ENCODE measurements at places on chromosomes 4 and X.

GRCh38 chr4:165512424-165512823 lies 133.6 kb downstream of the CPE start:
- no peak for DNase-seq

- no peak for DNase-seq
These were observed 386.6 kb downstream of the CENPC start for GRCh38 chr4:67158666-67159065.

DNA sequence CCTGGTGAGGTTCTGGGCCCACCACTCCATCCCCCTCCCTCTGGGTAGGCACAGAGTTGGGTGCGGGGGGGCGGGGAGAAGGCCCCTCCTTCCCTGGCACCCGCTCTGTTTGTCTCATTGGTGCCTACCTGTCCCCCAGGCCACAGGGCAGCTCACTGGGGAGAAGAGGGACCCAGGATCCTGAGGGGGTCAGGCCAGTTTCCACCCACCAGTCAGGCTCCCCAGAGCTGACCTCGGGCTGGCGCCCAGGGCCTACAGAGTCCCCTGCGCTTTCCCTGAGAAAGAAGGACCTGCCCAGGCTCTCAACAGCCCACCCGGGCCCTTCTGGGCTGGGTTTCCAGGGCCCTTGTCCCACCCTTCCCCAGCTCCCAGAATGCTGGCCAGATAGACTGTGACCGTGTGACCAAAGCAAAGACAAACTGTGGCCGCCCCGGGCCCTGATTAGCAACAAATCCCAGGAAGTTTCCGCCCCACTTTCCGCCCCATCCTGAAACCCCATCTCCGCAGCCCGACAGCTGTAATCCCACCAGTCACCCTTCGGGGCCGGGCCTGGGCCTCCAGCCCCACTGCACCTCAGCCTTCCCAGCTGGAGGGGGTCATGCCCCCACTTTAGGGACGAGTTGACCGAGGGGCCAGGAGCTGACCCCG lies 33.8 kb upstream of the FGFR3 start:
- DNase-seq: no peak

- no peak for DNase-seq
These were observed 187.5 kb upstream of the ANK2 start for GRCh38 chr4:112861691-112862674.

DNA sequence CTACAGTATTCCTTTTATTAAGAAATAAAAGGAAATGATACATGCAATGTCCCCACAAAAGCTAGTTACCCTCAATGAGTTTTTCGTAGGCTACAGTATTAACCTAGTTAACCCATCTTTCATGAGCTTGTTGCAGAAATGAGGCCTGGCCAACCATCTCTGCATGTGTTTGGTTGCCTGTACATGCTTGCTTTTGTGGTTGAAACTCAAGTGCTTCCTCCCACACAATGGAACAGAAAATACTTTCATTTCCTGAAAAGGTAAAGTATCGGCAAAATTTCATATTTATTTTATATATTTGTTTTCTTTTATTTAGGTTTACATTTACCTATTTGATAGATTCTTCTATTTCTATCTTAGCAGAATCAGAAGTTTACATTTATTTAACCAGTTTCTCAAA lies 214.6 kb upstream of the FAM241A start:
- DNase-seq: no peak

- no peak for DNase-seq
These were observed 19.1 kb downstream of the VSIG1 start for GRCh38 chrX:108064001-108064400.

- DNase-seq: no peak
These were observed 904 bp upstream of the WDR1 start for GRCh38 chr4:10117359-10118047.

- DNase-seq: no peak
These were observed 170.6 kb downstream of the KDR start for GRCh38 chr4:54954656-54955388.

DNA sequence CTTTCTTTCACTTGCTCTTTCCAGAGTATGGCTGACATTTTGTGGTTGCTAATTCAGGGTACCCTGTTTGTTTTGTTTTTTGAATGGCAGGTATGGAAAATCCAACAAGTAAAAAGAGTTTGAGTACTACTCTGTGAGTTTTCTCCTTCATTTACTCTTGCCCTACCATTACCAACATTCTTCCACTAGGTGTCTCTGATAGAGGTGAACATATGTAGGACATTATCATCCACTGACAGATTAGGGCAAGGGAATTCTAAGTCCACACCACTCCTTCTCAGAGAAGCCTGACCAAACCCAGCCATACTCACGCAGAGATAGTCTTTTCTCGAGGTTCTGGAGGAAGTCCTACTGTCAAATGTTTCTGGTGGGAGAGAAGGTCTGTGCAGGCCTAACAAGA lies 36.7 kb upstream of the HDAC8 start:
- no peak for DNase-seq

- DNase-seq: no peak
These were observed 16.9 kb downstream of the HELQ start for GRCh38 chr4:83438719-83439118.

- no peak for DNase-seq
These were observed 577.1 kb downstream of the GALNTL6 start for GRCh38 chr4:172390331-172390730.

GRCh38 chr4:48300004-48300403 lies 30.4 kb upstream of the TEC start:
- no peak for DNase-seq

- no peak for DNase-seq
These were observed 30.1 kb downstream of the PDHA2 start for GRCh38 chr4:95869961-95870500.

DNA sequence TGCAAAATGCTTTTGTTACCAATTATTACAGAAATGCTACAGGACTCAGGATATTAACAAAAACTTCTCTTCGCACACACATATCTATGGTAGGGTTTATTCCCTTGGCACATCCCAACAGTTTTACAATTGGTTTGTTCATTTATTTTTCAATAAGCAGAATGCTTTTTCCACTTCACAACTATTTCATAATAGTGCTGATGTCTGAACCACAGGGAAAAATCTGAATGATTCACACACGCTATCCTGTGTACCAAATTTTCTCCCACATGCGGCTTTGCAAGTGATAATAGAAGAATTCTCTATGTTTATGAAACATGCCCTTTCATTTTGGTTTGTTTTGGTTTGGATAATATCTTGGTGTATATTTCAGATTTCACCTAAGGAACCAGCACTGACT lies 725.7 kb upstream of the TENM3 start:
- DNase-seq: no peak

- DNase-seq: no peak
These were observed 30.6 kb downstream of the CLRN2 start for GRCh38 chr4:17545374-17546140.

DNA sequence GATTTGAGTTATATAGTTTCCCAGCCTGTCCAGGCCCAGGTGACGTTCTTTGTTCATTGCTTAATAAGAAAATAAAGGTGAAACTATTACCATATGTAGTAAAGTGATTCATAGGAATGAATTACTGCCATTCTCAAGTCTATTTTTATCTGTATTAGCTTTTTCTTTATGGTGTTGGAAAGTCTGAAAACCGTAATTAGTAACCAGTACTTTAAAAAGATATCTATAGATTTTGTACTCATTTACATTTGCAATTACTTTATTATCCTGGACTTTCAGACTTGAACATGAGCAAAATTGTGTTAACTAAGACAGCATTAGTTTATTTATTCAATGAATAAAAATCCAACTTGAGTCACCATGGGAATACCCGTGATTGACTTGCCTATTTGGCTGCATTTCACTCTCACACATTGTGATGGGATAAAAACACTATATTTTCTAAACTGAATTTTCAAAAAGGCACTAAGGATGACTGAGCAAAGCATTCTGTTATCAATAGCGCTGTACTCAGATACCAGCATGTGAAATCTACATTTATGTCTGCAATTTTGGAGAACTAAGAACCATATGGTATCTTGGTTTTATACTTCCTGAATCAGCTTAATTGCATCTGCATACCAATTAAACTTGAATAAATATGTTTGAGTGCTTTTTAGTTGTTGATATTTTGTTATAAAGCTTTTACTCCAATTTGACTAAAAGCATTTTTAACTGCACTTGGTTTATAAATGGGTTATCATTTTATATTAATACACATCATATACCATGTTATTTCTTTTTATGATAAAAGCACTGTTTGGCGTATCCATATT lies 154.6 kb downstream of the CCSER1 start:
- no peak for DNase-seq

GRCh38 chrX:57822818-57823217 lies 87.4 kb downstream of the ZXDA start:
- no peak for DNase-seq

GRCh38 chr4:139658185-139658584 lies 7.4 kb upstream of the MGST2 start:
- no peak for DNase-seq

DNA sequence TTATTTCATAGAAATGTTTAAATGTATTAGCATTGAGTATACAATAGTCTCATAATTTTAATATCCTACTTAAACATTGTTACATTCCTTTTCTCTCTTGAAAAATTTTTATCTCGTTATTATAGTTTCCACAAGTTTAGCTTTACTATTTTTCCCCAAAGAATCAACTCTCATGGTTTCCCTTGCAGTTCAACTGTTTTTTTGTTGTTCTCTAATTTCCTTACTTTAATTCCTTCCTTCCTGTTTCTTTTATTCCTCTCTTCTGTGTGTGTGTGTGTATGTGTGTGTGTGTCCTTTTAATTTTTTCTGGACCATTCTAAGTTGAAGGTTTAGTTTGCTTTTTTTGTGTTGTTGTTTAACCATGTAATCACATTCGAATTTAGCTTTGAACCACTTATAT lies 171.1 kb downstream of the GASK1B start:
- DNase-seq: no peak

GRCh38 chr4:38572793-38573192 lies 91.2 kb upstream of the KLF3 start:
- DNase-seq: no peak

DNA sequence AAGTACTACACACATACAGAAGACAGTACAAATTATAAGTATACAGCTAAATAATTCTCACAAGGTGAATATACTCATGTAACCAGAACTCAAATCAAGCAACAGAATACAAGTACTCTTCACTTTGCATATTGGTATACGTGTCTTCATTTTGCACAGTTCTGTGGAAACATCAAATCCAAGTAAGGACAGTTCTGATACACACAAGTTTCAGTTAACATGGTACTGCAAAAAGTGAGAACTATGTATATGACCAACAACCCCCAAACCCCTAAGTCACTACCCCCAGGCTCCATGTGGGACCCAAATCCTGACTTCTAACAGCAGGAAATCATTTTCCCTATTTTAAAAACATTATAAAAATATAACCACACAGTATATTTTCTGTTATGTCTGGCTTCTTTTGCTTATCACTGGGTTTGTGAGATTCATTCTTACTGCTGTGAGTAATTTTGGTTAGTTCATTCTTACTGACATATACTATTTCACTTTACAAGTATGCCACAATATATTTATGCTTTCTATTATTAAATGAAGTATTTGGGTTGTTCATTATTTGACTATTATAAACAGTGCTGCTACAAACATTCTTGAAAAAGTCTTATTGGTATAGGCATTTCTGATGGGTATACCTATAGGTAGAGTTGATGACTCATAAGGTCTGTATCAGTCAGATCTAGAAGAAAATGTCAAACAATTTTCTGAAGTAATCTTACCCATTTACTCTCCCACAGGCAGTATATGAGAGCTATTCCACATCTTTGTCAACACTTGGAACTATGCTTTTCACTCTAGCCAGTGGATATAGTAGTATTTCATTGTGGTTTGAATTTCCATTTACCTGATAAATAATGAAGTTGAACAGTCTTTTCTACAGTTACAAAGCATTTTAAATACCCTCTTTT lies 47.0 kb downstream of the SCLT1 start:
- no peak for DNase-seq

DNA sequence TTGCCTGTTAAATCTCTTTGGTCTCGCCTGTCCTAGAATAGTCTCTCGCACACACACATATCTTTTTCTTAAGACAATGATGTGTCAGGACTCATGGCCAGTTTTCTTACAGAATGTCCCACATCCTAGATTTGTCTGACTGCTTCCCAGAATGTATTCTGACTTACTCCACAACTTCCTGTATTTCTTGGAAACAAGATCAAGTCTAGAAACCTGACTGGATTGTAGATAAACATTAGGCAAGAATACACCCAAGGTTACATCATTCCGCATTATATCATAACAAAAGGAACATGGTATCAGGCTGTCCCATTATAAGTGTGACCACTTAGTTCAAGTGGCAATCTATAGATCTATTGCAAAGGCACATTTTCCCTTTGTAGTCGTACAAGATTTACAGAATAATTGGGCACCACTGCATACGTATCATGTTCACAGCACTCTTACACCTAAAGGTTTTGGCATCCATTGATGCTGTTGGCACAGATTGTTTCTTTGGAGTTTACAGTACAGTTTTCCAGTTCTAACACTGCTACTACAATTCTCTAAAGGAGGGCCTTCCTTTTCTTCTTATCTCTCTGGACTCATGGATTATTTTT lies 56.4 kb downstream of the FBXW7 start:
- no peak for DNase-seq

DNA sequence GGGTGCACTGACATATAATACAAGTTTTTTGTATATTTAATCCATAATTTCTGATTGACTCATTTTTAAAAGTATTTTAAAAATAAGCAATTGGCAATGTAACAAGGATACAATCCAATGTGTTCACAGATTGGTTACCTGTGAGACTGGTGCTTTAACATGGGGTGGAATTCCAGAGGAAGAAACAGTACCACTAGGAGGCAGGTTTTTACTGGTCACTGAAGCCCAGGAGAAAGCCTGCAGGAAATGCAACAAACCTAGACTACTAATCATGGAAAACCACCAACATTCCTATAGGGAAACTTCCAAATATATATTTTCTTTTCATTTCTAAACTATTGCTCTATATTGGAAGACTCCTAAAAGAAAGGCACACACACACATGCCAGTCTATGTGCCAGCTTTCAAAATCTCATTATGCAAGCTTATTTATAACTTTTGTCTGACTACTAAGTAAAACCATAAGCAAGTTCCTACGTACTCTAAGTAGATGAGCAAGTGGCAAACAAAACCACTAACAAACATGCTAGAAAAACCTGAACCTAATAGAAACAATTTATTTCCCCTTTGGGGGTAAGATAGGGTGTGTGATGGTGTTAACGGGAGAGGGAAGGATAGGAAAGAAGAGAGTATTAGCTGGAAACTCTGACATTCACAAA lies 19.2 kb downstream of the G3BP2 start:
- DNase-seq: no peak

- DNase-seq: no peak
These were observed 100.3 kb downstream of the PAPSS1 start for GRCh38 chr4:107619731-107620130.

- DNase-seq: no peak
These were observed 67.0 kb downstream of the RBM47 start for GRCh38 chr4:40562681-40563080.

- no peak for DNase-seq
These were observed 344.7 kb downstream of the PABPC4L start for GRCh38 chr4:133856731-133857355.

- no peak for DNase-seq
These were observed 84.0 kb upstream of the TBC1D9 start for GRCh38 chr4:140839888-140840790.

DNA sequence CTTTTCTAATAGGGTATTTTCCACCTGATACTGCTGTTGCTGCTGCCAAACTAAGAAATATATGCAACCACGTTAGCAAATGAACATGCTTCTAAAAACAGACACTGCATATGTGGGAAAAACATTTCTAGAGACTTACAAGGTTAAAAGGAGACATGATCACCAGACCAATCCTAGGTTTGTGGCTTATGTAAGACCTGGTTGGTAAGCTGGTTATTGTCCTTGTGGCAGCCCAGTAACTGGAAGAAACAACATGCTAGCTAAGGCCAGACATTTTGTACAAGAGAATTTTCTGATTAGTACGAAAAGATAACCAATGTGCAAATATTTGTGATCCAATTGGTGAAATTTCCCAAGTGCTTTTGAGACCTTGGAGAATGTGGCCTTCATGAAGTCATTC lies 112.0 kb downstream of the AFF2 start:
- no peak for DNase-seq

Data from stimulated activated CD4-positive, alpha-beta T cell treated with anti-CD3 and anti-CD28 coated beads, Interleukin-15, amount 100 ng/mL, for 1 hour (primary cell).